RCC 7860 (cell line): ENCODE measurements at places on chromosomes 3 and 15.

DNA sequence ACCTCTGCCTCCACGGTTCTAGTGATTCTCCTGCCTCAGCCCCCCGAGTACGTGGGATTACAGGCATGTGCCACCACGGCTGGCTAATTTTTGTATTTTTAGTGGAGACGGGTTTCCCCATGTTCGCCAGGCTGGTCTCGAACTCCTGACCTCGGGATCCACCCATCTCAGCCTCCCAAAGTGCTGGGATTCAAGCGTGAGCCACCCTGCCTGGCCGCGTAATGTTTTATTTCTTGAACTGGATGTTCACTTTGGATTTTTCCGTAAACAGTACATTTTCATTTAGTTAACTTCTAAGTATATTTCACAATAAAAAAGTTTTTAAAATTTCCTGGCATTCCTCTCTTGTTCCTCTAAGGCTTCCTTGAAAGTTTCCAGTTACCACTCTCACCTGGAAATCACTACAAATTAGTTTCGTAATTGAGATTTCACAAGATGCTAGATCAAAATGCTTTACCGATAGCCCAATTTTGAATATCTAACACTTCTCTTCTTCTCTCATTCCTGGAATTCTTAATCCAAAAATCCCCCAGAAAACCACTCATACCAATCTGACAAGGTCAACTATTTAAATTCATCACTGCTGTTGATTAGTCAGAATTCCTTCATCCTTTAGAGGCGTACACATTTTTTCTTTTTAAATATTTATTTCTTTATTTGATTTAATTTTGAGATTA, 44.7 kb upstream of the INO80 start:
- no peak for DNase-seq

- no peak for DNase-seq
Measured at GRCh38 chr3:180457225-180457624, 144.7 kb upstream of the TTC14 start.

DNA sequence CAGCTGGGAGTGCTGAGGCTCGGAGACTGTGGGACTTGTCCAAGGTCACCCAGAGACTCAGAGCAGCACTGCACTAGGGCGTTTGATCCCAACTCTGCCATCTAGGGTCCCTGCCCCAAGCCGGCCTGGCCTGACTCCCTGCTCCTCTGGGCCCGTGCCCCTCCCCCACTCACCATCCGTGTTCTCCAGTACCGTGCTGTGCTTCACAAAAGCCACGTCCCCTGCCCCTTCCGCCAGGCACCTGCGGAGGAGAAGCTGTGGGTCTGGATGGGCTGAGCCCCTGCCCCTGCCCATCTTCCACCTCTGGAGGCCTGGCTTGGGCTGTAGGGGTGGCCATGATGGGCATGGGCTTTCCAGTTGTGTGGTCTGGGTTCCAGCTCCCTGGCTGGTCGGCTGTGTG, 8.4 kb downstream of the MELTF start:
- DNase-seq = no peak

DNA sequence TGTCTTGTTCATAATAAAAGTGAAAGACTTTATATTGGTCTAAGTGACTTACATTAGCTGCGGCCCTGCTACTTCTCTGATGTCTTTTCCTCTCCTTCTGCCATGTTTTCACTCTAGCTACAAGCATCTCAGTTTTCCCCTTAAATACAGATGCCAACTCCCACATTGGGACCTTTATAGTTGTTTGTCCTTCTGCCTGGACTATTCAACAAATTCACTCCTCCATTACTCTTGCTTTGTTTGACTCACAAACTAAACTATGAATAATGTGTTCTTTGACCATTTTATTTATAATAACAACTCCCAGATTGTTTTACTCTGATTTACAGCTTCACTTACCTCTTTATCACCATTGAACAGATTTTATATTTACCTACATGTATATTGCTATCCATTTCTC, 1369.9 kb downstream of the SI start:
- DNase-seq = no peak

DNA sequence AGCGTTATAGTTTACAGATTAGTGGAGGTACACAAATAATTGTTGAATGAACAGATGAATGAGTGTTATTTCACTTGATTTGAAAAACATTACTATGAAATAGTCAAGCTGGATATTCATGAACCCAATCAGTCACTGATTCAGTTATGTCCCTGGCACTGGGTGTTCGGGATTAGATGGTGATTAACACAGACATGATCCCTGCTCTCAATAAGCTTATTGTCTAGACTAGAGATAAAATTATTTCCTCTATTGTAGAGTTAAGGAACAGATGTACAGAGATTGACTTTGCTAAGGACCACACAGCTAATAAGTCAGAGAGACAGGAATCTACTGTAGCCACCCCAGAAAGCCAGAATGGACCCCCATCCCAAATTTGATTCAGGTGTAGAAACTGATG, 963 bp downstream of the GRAMD1C start:
- DNase-seq = no peak

DNA sequence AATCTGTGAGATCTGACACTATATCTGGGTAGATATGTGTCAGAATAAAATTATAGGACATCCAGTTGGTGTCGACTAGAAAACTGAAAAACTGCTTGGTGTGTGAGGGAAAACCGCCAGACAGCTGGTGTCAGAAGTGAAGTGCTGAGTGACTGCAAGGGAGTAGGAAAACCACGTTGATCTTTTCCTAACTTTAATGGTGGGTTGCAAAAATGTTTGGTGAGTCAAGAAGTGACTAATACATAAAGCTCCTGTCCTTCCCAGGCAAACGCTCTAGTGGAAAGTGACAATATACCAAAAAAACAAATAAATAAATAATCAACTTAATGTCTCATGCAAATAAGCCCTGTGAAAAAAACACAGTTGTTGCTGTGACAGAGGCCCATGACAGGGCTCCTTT, 7.3 kb upstream of the CD96 start:
- peak; percentile 45 for DNase-seq

- DNase-seq = no peak
Measured at GRCh38 chr3:122481390-122481789, 33.3 kb downstream of the KPNA1 start.

DNA sequence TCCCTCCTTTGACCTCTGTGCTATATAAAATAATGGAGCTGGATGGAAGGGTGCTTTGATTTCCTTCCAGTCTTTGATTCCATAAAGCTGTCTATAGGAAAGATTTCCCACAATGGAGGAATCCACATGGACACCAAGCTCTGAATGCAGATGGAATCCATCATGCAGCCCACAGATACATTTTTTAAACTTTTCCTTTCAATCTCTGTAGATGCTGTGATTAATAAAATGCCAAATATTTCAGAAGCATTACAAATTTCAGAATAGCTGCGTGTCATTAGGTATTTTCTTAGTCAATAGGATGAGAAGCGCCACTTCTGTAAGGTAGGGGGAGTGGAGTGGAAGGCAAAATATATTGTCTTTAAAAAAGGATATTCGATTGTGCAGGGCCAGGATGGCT, 489.0 kb downstream of the NTRK3 start:
- DNase-seq = no peak

GRCh38 chr3:115626721-115627120, 3.4 kb downstream of the GAP43 start:
- no peak for DNase-seq

DNA sequence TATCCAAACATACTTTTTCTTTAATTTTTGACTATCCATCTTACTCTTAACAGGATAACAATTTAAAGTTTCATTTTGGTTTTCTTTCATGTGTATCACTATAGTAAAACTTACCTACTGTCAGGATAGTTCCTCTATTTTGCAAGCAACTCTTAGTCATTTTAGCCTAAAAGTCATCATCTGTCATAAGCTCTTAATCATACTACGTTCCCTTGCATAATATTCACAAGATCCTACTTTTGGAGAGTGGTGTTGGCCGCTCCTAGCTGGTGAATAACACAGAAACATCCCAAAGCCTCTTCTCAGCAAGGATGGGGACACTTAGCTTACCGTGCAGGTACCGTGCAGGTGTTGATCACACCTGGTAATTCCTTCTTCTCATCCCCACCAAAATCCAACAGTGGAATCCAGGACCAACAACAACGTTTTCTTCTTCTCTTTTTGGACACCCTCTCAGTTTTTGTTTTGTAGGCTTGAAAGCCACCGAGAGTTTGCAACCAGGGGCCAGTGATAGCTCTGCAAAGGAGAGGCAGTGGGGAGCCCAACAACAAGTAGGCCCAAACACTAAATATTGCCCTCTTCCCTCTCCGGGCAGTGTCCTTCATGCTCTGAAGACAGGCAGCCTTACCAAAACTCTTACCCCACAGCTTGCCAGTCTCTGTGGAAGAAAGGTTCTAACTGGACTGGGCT, 433 bp downstream of the FILIP1L start:
- no peak for DNase-seq

GRCh38 chr15:68819495-68820294, 1.0 kb downstream of the ANP32A start:
- DNase-seq = peak; percentile 39

DNA sequence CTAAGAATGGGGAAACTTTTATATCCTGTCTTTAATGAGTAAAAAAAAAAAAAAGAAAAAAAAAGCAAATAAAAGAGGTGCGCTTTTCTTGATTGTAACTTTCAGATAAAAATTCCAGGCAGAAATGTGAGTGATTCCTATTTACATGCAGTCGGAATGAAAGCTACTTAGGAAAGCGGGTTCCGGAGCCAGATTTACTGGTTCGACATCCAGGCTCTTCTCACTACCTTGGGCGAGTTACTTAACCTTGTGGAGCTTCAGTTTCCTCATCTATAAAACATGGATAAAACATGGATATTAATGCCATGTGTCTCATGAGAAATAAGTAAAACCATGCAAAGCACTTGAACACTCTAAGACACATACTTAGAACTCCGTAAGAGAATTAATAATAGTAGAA, 169.2 kb downstream of the TP63 start:
- DNase-seq = no peak

GRCh38 chr15:56758770-56759449, 25.6 kb upstream of the ZNF280D start:
- DNase-seq = peak; percentile 88

- peak; percentile 27 for DNase-seq
Measured at GRCh38 chr15:98968576-98968975, 39.0 kb downstream of the PGPEP1L start.

GRCh38 chr3:121710347-121710746, 39.2 kb downstream of the GOLGB1 start:
- no peak for DNase-seq

DNA sequence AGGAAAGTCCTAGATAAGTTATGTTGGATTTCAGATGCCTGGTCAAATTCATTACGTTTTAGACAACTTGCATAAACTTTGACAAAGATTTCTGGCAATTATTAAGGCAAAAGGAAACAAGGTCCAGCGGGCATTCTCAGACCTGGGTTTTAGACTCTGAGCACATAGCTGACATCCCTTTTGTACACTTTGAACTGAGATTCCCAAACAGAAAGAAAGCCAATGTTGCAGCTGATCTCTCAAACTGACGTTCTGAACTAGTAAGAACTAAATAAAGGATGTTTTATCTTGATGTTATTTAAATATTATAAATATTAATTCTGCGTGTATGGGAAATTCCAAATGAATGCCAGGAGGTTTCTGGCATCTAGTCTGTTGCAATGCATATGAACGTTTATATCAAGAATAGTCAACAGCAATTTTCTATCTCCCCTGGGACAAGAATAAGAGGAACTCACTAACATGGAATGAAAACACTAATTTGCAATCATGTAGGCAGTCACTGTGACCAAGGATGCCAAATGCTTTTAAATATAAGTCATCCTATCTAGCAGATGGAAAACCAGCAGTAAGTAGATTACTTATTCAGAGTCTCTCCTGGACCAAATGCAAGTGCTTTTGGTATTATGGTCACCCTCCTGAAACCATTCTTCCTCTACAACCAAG, 202.1 kb downstream of the GREM1 start:
- no peak for DNase-seq

- DNase-seq = no peak
Measured at GRCh38 chr3:64178419-64178818, 46.8 kb downstream of the PRICKLE2 start.

- DNase-seq = no peak
Measured at GRCh38 chr3:78845605-78846004, 922.2 kb downstream of the ROBO1 start.

DNA sequence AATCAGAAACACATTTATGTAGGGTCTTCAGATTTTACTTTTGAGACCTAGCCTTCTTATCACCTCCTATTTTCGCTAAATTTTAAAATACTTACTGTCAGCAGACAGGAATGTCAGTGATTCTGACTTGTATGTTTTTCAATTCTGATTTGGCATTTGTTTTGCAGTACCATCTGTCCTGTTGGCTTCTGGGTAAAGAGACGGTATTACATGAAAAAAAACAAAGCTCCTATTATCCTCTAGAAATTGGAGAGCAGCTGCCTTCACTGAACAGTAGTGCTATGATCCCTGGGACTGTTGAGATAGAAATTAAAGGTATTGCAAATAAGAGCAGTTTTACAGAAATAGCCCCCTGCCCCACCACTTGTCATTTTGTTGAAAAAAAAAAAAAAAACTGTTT, 8.4 kb downstream of the ARMC8 start:
- no peak for DNase-seq

DNA sequence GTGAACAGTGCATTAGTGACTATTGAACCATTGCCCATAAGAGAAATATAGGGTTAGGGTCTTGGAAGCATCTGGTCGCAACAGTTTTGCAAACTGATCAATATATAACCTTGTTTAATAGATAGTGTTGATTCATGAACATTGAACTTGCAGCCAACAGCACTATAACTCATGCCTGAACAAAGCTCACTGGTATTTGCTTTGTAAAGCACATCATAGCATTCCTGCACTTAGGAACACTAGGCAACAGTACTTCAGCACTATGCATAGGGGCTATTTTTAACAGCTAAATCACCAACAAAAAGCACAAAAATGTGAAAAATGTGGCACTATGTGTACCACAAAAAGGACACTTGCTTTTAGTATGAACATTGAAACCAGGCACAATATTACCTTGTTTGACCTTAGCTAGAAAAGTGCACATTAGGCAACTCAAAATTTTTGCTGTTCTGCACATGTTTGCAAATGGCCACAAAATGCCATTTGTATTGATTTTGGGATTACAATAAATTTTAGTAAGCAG, 68.0 kb downstream of the OXNAD1 start:
- DNase-seq = no peak

GRCh38 chr3:37545479-37545878, 316.2 kb upstream of the CTDSPL start:
- DNase-seq = no peak

- no peak for DNase-seq
Measured at GRCh38 chr3:128736601-128737000, 10.6 kb downstream of the RAB7A start.

- no peak for DNase-seq
Measured at GRCh38 chr15:70761931-70762468, 1.4 kb downstream of the UACA start.

- DNase-seq = no peak
Measured at GRCh38 chr15:83061680-83062079, 5.4 kb downstream of the BTBD1 start.

- no peak for DNase-seq
Measured at GRCh38 chr15:68389041-68389930, 42.7 kb downstream of the ITGA11 start.

DNA sequence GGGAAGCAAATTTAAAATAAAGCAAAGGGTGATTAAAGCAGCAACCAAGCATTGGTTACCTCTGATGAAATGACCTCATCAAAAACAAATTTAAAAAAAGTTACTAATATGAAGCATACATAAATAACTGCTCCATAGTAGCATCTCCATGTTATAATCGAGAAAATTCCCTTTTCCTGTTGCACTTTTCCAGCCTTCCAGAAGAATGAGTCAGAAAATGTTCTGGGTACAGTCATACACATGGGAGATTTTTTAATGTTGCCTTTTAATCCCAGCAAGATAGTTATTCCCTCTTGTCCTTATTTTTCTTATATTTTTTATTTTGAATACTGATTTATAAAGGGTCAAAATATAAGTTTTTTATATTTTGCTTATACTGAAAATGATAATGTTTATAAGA, 2.6 kb upstream of the TMCO5A start:
- DNase-seq = peak; percentile 10
